Stimulated activated CD4-positive, alpha-beta T cell treated with anti-CD3 and anti-CD28 coated beads, Interleukin-1b, Interleukin-23, amount 100 ng/mL, for 1 hour (primary cell): ENCODE measurements at places on chromosomes 11 and 22.

GRCh38 chr22:29478326-29479276, 1.4 kb upstream of the NEFH start:
- no peak for DNase-seq

GRCh38 chr11:12100429-12100828, 10.0 kb upstream of the MICAL2 start:
- DNase-seq, result no peak

GRCh38 chr11:127252321-127252720, 251.8 kb upstream of the KIRREL3 start:
- no peak for DNase-seq

- DNase-seq, result no peak
Measured at GRCh38 chr11:82234256-82234655, 499.4 kb downstream of the FAM181B start.

GRCh38 chr22:42428025-42428424, 4.2 kb downstream of the NFAM1 start:
- DNase-seq, result no peak

- DNase-seq, result no peak
Measured at GRCh38 chr22:46114518-46115387, 35.6 kb upstream of the PPARA start.
